ENCODE measurements at places on chromosomes 5 and 9.

DNA sequence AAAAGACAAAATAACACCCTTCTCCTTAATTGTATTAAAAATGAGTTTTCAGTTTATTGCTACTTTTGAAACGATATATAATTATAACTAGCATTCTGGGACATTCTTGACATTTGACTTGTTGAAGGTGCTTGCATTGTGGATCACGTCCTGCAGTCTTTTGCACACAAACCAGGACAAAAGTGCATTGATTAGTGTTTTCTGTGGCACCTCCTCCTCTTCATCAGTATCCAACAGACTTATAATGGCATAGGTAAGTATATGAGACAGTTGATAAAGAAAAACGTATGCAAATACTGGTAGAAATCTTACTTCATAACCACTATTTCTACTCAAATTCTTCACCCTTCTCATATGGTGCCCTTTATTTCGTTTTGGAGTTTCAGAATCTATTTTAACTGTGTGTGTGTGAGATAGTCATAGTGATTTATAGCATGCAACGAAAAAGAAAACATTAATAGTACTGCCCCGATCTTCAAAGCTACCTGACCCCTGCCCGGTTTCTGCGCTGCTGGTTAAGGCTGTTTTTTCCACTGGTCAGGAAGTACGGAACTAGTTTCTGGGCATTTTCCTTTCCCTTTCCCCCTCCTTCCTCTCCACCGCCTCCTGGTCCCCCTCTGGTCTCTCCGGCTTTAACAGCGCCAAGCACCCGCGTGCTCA is 639 bp upstream of the RASA1 start:
- no peak for DNase-seq

DNA sequence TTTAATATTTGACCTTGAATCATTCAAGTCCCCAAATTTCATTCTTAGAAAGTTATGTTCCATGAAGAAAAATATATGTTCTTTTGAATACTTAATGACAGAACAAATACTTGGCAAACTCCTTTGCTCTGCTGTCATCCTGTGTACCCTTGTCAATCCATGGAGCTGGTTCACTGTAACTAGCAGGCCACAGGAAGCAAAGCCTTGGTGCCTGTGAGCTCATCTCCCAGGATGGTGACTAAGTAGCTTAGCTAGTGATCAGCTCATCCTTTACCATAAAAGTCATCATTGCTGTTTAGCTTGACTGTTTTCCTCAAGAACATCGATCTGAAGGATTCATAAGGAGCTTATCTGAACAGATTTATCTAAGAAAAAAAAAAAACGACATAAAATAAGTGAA is 65.4 kb downstream of the WDR41 start:
- no peak for DNase-seq

- DNase-seq = no peak
Measured at GRCh38 chr9:133741716-133742115, 3.6 kb upstream of the SARDH start.

DNA sequence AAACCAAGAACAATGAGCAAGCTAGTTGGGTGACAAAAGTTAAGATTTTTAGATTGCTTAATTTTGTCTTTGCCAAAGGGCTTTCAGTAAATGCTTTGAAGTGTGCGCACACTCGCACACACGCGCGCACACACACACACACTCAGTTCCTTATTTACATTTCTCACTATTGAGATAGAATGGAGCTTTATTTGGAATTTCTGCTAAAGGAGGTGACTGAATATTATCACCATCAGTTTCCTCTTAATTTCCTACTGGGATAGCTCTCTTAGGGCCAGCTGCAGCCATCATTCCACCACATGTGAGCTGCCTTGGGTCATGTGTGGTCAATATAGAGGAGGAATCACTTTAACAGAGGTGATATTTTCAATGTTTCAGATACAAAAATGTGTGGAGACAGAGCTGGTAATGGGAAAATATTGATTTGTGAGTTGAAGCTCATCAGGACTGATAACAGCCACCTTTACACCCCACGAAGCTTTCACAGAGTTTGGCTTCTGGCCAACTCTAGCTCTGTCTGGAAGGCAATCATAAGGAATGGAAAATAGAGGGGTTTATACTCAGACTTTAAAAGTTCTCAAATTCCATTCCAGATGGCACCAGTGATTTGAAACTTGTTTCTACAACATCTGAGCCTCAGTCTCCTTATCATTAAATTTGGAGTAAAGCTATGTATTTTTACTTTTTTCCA is 99.9 kb downstream of the MACIR start:
- DNase-seq = no peak

DNA sequence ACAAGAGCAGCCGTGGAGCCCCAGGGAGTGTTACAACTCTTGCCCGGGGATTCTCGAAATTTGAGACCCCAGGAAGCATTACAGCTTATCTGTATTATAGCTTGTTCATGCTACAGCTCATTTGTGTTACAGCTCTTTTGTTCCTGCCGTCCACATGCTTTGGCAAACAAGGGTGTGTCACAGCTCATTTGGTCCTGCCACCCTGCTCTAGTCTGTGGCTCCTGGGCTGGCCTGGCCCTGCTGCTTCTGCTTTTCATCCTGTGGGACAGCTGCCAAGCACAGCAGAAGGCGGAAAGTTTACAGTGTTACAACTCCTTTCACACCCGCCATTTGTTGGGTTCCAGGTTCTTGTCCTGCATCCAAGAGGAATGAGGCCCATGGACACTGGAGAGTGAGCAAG is 685.0 kb downstream of the SLCO4C1 start:
- no peak for DNase-seq

- no peak for DNase-seq
Measured at GRCh38 chr5:169636477-169637084, 494 bp upstream of the DOCK2 start.

DNA sequence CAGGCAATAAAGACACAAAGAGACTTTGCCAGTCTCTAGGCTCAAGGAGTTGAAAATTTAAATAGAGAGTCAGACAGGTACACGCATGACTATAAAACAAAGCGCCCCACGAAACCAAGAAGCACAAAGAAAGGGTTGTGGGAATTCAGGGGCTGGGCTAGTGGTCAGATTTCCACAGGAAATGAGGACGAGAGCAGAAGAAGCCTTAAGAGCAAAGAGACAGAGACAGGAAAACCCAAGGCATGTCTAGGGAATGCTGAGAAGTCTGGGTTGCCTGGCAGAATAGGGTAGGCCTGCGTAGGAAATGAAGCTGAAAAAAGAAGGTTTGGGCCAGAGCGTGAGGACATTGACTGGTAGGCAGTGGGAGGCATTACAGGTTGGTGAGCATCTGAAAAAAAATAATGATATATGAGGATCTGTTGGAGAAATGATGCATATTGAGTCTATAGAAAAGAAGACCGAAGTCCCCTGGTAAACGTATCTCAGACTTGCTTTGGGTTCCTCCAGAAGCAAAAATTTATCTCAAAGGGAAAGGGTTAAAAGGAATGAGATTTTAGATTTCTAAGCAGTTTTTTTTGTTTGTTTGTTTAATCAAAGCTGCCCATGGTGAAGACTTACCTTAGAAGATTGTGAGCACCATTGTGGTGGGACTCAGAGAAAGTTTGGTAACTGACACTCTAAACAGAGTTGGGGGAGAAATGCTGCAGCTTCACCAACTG is 51.8 kb downstream of the SLC1A3 start:
- DNase-seq = no peak

- DNase-seq = peak; percentile 89
Measured at GRCh38 chr9:127869310-127870152, 7.9 kb downstream of the AK1 start.

DNA sequence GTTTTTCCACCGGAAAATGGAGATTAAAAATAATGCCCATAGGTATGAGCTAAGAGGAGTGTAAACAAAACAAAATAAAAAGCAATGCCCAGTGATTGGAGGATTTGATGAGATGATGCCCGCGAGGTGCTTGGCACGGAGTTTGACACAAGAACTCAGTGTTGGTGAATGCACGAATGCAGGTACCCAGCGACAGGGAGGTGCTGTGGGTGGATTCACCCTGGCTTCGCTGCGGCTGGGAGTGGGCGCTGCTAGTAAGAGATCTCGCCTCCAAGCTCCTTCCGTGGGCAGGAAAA is 526 bp upstream of the STXBP1 start:
- DNase-seq = no peak

DNA sequence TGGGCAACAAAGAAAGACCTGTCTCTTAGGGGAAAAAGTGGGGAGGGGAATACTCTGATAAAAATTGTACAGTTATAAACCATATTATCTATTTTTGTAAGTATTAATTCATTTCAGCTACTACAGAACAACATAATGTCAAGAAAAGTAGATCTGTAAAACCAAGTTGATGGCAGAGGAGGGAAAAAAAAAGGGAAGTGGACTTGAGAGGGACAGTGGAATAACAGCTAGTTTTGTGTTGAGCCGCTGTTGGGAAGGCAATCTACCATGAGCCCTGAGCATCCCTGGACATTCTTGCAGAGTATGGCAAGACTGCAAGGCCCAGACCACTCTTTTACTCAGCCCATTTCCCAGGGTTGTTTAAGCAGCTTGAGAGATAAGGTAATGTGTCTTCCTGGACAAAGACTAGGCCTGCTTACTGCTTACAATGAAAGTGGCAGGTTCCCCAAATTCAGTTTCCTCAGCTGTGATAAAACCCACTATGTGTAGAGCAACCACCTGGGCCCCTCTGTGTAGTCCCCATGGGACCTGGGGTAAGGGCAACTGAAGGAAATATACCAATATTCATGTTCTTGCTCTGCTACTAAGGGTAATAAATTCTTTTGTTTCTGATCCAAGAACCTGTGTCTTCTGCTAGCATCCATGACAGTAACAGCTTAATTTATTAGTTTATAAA is 25.0 kb downstream of the CEP120 start:
- no peak for DNase-seq

GRCh38 chr9:94801681-94802080 is 75.2 kb downstream of the AOPEP start:
- DNase-seq = no peak

DNA sequence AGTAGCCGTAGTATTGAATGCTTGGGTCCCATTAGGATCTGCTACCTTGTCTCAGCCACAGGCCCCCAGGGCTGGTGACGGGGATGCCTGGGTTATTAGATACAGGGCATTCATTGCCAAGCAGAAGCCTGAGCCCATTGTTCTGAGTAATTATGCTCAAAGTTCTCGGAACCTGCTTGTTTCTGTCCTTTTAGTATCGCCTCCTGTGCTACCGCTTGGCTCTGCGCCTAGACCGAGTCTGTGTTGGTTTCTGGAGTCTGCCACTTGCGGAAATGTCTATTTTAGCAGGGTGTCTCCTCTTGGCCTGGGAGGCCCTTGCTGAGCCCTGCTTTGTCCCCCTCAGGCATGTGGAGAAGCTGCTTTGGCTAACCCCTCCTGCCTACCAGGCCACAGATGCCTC is 506.1 kb downstream of the BNC2 start:
- DNase-seq = no peak

- DNase-seq = no peak
Measured at GRCh38 chr5:124349931-124350330, 396.5 kb downstream of the ZNF608 start.

GRCh38 chr5:143074414-143074996 is 304.3 kb downstream of the ARHGAP26 start:
- DNase-seq = no peak

DNA sequence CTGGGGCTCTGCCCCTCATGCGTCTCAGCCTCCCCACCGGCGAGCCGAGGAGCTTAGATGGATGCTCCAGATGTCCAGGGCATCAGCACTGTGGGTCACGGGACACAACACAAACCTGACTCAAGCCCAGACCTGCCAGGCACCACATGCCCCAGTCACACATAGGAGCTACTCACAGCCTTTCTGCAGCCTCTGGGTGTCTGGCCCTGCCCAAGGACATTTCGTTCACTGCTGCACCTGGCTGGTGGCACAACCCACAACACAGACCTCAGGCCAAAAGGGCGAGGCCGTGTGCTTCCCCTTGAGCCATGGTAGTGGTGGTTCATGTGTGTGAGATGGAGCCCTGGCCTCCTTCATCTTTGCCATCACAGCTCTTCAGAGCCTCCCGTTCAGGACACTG is 89.6 kb upstream of the FCN2 start:
- DNase-seq = no peak

GRCh38 chr9:114388764-114389375 is 1.1 kb upstream of the AKNA start:
- no peak for DNase-seq

DNA sequence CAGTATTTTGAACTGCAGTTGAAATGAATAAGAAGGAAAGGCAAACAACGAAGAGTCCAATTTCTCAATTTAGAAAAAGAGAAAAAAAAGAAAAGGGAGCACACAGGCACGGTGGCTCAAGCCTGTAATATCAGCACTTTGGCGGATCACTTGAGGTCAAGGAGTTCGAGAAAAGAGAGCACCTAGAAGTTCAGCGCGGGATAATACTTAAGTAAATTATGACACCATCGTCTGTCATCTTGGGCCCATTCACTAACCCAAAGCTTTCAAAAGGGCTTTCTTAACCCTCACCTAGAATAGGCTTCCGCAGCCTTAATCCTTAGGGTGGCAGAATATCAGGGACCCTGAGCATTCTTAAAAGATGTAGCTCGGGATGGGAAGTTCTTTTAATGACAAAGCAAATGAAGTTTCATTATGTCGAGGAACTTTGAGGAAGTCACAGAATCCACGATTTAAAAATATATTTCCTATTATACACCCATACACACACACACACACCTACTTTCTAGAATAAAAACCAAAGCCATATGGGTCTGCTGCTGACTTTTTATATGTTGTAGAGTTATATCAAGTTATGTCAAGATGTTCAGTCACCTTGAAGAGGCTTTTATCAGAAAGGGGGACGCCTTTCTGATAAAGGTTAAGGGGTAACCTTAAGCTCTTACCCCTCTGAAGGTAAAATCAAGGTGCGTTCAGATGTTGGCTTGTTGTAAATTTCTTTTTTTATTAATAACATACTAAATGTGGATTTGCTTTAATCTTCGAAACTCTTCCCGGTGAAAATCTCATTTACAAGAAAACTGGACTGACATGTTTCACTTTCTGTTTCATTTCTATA is 602 bp upstream of the CD274 start:
- no peak for DNase-seq

DNA sequence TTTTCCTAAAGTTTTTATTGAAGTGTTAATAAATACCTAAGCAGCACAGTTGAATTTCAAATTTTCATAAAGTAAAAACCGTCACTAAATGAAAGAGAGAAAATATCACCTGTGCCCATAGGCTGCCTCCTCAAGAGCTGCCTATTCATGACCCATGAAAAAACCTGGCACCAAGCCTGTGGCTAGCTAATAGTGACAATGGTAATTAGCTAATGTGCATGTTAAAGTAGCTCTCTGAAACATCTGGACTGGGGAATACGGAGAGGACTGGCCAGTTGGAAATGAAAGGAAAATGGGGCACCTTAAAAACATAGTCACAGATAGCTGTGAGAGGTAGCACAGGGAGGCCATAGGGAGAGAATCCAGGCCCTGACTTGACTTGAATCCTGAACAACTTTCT is 5.4 kb upstream of the GNE start:
- no peak for DNase-seq

- no peak for DNase-seq
Measured at GRCh38 chr9:93807166-93808074, 147.7 kb downstream of the BARX1 start.

All from activated CD4-positive, alpha-beta T cell treated with anti-CD3 and anti-CD28 coated beads, Interleukin-10, Interleukin-2, amounts not matched to agents 100 ng/mL and 50 ng/mL, durations not matched to agents 16 hours and 8 hours (primary cell).